Mammary epithelial cell (primary cell): ENCODE measurements at places on chromosomes 5 and 9. TPM values are rescaled to one million over a fixed set of nuclear protein-coding genes. Genes with fewer than 3 reads are reported as not detected.

The PCYOX1L gene
- 9.4 and 10.2 TPM in 2 replicates for total RNA-seq

The RBM27 gene
- total RNA-seq = 25.5 TPM

The COL5A1 gene
- total RNA-seq = 22.8 TPM

The SLC6A3 gene
- total RNA-seq = not detected

The KCNN2 gene
- not detected for total RNA-seq

The SLC36A2 gene
- not detected in 2 replicates for total RNA-seq

The DIRAS2 gene
- total RNA-seq = not detected in 2 replicates

The CATSPER3 gene
- not detected for total RNA-seq

The CKMT2 gene
- 0.33 TPM for total RNA-seq

The PTGES2 gene
- 70.1 and 93.1 TPM in 2 replicates for total RNA-seq

The RGS3 gene
- total RNA-seq = 52.2 TPM

The EPB41L4A gene
- total RNA-seq = 3.2 TPM

The SLC6A19 gene
- not detected in 2 replicates for total RNA-seq

The CDC26 gene
- 16.2 TPM for total RNA-seq

The TMEM174 gene
- not detected for total RNA-seq
